Right atrium auricular region (tissue), 2 donors: ENCODE measurements at places on chromosomes 1 and 21.

- no peak for DNase-seq
Observed at GRCh38 chr1:158153179-158153578, 27.5 kb upstream of the CD1D start.

- no peak for DNase-seq
Observed at GRCh38 chr1:176479971-176480370, 17.0 kb downstream of the PAPPA2 start.

DNA sequence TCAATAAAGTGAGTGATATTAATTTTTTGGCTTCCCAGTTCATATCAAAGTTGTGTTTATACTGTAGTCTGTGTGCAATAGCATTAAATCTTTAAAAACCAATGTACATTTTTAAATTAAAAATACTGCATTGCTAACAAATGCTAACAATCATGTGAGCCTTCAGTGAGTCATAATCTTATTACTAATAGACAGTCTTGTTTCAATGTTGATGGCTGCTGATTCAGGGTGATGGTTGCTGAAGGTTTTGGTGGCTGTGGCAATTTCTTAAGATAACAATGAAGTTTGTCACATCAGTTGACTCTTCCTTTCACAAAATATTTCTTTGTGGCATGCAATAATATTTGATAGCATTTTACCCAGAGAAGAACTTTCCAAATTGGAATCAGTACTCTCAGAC is 109.0 kb downstream of the ZMYM4 start:
- DNase-seq, result no peak

DNA sequence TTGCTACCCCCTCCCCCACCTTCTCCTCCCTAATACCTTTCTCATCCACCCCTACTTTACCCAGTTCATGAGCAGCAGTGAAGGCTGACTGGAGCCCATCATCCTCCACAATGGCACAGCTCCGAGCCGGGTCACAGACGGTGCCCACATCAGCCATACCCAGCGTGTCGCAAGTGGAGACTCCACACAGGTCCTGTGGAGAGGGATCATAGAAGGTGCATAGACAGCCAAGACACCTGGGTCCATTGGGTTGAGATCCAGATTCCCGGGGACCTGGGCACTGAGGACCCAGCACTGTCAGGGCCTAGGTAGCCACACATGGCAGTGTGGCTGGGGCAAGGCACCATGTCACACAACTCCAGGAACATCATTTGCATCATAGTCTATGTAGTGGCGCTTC is 2.7 kb downstream of the ADAMTS4 start:
- DNase-seq, result no peak

GRCh38 chr1:167631936-167632614 is 2.0 kb downstream of the RCSD1 start:
- no peak for DNase-seq

DNA sequence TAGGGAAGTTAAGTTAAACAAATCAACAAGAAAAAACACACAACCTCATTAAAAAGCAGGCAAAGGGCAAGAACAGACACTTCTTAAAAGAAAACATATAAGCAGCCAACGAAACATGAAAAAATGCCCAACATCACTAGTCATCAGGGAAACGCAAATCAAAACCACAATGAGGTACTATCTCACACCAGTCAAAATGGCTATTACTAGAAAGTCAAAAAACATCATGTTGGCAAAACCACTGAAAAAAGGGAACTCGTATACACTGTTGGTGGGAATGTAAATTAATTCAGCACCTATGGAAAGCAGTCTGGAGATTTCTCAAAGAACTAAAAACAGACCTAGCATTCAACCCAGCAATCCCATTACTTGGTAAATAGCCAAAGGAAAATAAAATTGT is 51.1 kb downstream of the HSF2BP start:
- DNase-seq, result no peak

GRCh38 chr1:42210421-42211133 is 46.0 kb upstream of the GUCA2A start:
- DNase-seq, result no peak

DNA sequence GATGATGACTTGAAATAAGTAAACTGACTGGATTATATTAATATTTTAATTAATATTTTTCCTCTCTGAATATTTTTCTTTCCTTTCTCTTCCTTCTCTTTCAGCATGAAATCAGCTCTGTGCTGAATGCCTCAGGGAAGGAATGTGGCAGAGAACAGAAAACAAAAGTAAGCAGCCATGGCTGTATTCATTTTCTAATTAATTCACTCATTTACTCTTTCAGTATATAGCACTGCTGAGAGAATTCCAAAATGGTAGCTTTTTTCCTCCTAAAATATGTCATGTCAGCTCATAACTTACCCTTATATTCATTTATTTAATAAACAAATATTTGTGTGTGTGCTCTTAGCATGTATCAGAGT is 522.5 kb downstream of the PTPRC start:
- no peak for DNase-seq

DNA sequence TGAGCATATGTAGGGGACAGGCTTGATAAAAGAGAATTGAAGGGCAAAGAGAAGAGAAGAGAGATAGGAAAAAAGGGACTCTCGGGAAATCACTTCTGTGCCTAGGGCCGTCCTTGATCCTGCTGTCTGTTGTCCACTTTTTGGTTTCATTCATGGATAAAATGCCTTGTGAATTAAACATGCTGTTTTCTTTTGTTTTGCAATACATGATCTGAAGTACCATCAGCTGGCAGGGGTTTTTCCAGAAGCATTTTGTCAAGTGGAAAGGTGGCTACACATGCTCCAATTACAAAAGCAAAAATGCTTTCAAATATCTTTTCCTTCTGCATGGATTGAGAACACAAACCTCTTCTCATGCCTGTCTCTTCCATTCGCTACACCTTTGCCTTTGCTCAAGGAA is 361.7 kb downstream of the PDE4B start:
- DNase-seq, result no peak
